ENCODE measurements at places on chromosomes 1 and 21. TPM values are rescaled to one million over a fixed set of nuclear protein-coding genes. Genes with fewer than 3 reads are reported as not detected.

Gene CCDC185
- total RNA-seq: not detected

Gene CACNA1S
- not detected for total RNA-seq

Gene SPATA46
- not detected for total RNA-seq

Gene LHX8
- not detected for total RNA-seq

Gene SLC6A9
- 4.2 TPM for total RNA-seq

Gene KCNK1
- 0.56 TPM for total RNA-seq

Gene SLC19A1
- 7.5 TPM for total RNA-seq

Gene GIPC2
- total RNA-seq: 5.9 TPM

Gene KRTAP19-1
- not detected for total RNA-seq

Gene G0S2
- 34.1 TPM for total RNA-seq

All from regular cardiac myocyte (primary cell).